SIG-M5 (cell line): ENCODE measurements at places on chromosomes 11 and 22.

GRCh38 chr11:1167256-1167655 lies 9.5 kb downstream of the MUC5AC start:
- DNase-seq, result no peak

DNA sequence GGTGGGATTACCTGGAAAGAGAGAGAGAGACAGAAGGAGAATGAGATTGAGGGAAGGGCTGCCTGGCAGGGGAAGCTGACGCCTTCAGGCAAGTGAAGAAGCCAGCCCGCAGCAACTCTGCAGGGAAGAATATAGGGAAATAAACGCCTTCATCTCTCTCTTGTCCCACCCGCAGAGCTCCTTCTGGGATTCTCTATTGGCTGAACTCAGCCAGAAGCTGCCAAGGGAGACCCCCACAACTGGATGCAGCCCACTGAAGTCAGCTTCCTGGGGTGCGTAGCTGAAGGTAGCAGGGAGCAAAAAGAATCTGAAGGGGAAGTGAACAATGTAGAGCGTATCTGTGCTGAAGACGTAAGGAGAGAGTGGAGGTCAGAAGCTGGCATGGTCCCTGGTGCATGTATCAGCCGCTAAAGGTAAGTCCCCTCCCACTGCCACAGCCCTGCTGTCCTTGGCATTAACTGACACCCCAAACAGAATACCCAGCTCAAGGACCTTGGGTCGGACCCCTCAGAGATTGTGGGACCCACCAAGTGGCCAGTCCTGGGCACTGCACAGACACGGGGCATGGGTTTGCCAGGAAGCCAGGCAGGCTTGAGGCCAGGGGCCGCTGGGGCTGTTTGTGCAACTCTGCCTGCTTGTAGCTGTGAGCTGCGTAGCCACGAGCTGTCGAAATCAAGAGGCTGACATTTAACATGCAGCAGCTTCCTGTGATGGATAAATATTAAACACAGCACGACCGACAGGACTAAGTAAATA lies 469.9 kb downstream of the MN1 start:
- DNase-seq, result no peak

DNA sequence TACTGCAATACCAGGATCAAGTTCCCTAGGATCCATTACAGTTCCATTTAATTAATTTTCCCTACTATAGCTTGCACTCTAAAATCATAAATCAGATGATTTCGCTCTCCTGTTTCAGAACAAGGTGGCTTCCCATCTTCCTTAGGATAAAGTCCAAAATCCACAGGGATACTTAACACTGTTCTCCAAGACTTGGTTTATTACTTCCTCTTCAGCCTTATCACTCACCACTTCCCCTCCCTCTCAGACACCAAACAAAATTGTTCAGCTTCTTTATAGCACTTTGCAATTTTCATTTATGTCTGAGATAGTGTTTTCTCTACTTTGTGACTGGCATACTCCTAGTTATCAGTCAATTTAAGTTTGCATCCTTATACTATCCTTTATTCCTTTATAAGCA lies 124.6 kb downstream of the GRIA4 start:
- no peak for DNase-seq

DNA sequence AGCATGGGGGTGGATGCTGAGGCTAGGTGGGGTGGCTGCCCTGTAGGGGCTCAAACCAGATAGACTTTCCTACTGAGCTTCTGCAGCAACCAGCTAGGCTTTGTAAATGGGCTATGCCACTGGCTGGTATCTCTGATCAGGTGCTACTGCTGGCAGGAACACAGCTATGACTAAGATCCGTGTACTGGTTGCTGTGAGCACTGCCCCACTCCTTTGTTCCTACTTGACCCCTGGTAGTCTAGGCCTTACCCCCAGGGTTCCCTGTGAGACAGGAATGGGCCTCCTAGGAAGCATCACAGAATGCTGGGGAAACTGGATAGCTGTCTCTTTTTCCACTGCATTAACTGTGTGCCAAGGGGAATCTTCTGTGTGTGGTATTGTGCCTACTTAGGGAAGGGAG lies 58.4 kb upstream of the GAB2 start:
- no peak for DNase-seq

GRCh38 chr11:72548463-72548862 lies 114.1 kb upstream of the CLPB start:
- DNase-seq, result no peak

GRCh38 chr11:70894566-70895365 lies 357.6 kb downstream of the SHANK2 start:
- no peak for DNase-seq

DNA sequence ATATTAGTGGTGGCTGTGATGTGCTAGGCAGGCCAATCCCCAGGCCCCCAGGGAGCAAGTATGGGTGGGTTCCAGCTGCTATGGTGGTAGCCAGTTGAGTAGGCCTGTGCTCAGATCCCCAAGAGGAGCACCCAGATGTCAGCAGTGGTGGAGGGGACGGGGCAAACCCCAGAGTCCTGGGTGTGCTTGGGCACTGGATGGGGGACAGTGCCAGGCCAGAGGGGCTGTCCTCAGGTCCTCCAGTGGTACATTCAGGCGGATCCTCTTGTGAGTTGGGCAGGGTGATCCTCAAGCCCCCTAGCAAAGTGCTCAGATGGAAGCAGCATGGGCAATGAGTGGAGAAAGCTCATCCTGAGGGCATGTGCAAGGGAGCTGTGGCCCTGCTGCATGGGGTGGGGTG lies 26.0 kb downstream of the CFAP300 start:
- no peak for DNase-seq

DNA sequence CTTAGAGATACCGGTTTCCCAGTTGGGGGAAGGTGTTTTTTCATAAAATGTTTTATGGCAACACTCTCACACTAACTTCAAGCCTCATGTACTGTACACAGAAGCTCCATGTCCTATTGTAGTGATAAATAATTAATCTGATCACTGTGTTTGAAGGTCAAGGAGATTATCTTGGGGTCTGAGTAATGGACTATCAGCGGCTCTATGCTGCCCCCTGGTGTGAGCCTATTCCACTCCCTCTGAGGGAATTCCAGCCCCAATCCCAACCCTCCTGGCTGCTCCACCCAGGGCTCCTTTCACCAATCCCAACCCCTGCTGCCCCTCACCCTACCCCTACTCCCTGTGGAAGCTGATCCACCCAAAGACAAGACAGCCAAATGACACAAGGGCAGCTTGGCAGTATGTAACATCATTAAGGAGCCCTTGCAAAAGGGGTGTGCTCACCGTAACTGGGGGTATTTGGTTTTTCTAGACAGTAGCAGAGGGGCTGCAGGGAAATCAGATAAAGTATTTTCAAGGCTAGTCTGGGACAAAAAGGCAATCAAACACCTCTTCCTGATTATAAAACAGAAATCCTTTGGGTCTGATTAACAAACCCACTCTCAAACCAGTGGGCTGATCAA lies 22.3 kb downstream of the HPS4 start:
- DNase-seq, result no peak

GRCh38 chr11:100229086-100229485 lies 458.0 kb upstream of the ARHGAP42 start:
- DNase-seq, result no peak

DNA sequence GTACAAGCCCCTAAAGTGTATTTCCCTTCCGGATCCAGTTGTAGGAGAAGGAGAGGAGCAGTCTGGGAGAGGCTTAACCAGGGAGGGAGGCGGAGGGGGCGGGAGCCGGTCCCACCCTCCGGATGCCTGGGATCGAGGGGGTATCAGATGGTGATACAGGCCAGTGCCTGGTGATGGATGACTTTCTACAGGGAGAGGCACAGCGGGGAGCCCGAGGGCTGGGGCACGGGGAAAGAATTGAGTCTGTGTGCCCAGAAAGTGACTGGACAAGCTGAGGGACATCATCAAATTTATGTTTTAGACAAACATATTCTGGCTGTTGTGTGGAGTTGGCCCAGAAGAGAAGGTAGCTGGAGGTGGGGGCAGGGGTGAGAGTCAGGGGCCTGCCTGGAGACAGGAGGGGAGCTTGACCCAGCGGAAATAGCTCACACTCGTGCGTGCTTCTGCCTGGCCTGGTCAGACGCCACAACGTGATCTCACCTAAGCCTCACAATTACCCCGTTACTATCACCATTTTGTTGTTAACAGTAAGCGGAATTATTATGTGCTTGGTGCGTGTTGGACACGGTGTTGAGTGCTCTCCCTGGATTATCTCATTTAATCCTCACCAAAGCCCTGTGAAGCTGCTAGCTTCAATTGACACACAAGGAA lies 42.4 kb downstream of the AMPD3 start:
- no peak for DNase-seq

- no peak for DNase-seq
Observed at GRCh38 chr11:110565357-110566336, 135.9 kb downstream of the FDX1 start.

- no peak for DNase-seq
Observed at GRCh38 chr22:37973271-37974170, 10.8 kb downstream of the SOX10 start.

DNA sequence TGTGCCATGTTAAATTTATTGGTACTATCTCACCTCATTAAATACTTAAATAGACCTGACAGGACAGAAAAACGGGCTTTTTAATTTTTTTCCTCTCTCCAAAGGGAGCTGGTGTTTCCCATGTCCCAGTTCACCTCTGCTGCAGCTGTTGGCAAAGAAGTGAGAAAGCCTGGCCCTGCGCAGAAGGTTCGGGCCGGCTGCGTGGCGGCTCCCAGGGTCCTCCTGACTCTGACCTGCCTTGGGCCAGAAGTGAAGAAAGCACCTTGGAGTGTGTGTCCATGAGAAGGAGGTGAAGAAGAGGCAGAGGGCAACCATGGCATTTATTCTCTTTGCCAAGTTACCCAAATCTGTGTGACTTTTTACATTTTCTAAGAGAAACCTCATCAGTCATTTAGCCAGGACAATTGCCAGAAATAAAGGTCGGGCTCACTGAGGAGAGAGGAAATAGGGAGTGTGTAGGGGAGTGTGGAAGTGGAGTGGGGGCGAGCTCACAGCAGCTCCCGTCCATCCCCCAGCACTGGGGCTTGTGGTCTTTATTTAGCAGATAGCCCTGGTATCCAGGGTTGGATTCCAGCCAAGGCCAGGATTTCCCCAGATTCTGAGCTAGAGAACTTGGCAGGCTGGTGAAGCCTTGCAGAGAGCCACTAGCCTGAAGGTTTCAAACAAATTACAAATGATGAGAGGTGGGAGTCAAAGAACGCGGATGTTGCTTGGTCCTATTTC lies 102.4 kb upstream of the CADM1 start:
- DNase-seq, result no peak

- DNase-seq, result no peak
Observed at GRCh38 chr11:11265994-11266606, 87.0 kb downstream of the CSNK2A3 start.

GRCh38 chr11:798093-798713 lies at the start of gene SLC25A22:
Gene SLC25A22, minus strand, starts transcription at chr11:798281. Its CDS starts 3,275 bp downstream, at chr11:795006.
- no peak for DNase-seq

DNA sequence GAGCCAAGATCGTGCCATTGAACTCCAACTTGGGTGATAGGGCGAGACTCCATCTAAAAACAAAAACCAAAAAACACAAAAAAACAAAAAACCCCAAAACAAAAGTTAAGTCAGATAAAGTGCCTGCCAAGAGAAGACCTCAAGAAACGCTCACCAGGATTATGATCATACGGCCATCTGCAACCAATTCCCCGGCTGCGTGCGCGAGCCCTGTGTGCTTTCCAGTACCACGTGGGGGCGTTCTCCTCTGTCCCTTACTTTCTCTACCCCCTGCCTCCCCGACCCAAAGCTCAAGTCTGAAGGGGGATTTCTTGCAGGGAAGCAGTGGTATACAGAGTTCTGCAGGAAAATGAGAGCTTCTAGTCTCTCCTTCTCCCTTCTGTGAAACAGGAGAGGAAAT lies 10.5 kb upstream of the RPS19BP1 start:
- no peak for DNase-seq

DNA sequence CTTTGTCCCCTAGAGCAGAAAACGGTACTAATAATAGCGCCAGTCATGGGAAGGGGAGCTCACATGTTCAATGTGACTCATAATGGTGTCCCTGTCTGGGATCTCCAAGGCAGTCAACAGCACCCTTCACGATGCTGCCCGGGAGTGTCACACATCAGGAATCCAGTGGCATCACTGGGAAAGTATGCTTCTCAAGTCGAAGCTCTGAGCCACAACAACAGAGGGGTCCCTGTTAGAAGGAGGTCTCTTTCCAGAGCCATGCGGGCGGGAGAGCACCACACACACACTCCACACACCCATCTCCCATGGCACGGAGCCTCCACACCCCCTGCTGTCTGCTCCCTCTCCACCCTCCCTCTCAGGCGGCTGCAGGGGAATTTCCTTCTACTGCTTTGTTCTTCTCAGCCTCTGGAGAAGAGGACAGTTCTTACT lies 119.7 kb downstream of the ETS1 start:
- DNase-seq, result no peak

- no peak for DNase-seq
Observed at GRCh38 chr11:120978701-120979100, 45.2 kb upstream of the TBCEL start.

DNA sequence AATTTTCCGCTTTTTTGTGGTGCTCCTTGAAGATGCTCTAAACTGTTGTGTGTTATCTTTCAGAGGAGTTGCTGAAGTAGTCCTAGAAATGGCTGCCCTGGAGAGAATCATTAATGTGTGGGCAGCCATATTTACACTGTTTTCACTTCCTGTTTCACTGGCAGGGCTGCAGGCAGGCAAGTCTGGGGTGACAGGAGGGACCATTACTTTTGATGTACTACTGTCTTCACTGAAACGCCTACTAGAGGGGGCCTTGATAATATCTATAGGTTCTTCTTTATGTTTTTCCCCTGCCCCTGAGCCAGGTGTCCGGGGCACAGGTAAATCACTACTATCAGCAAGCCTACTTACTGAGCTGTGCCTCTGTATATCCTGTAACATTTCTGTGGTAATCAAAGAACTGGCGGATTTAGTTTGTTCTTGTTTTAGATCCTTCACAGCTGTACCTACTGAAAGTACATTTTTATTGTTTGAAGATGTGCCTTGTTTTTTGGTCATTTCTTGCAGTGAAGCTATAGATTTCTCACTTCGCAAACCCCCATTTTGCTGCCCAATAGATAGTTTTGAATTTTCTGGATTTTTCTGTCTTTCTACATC lies 39.7 kb downstream of the ACAT1 start:
- DNase-seq, result no peak

- DNase-seq, result no peak
Observed at GRCh38 chr11:21896746-21897602, 295.9 kb upstream of the ANO5 start.

DNA sequence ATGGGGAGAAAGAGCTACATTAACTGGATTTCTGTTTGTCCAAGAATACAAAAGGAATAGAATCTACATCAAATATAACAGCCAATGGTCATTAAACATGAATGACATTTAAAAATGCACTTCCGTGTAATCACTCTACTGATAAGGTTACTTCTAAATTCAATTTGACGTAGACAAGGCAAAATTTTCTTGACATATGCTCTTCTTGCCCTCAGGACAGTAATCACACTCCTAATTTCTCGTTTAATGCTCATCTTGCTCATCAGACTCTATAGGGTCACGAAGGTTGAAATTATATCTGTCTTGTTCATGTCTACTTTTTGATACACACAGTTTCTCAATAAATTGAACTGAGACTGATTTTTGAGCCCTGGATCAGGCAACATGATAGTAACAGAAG lies 58.4 kb downstream of the NARS2 start:
- no peak for DNase-seq

- no peak for DNase-seq
Observed at GRCh38 chr11:80519596-80520506, 1079.0 kb upstream of the TENM4 start.

- no peak for DNase-seq
Observed at GRCh38 chr11:88597387-88597786, 259.9 kb upstream of the CTSC start.
